ENCODE measurements at places on chromosomes 3 and 15. TPM values are rescaled to one million over a fixed set of nuclear protein-coding genes. Genes with fewer than 3 reads are reported as not detected.

The ZNF662 gene
- 6.5 TPM for total RNA-seq

The CPNE9 gene
- not detected for total RNA-seq

The FGD5 gene
- total RNA-seq, result 1.2 TPM

The MYRIP gene
- total RNA-seq, result 20.6 TPM

The WDR93 gene
- total RNA-seq, result not detected

The SLC2A2 gene
- total RNA-seq, result not detected

The TAMM41 gene
- 22.9 TPM for total RNA-seq

The TRAIP gene
- total RNA-seq, result 7.0 TPM

The CTXND1 gene
- total RNA-seq, result 0.58 TPM

The SLC12A1 gene
- total RNA-seq, result not detected

The CADPS gene
- 8.3 TPM for total RNA-seq

The SLC28A2 gene
- total RNA-seq, result 7.2 TPM

The SLC12A8 gene
- 31.7 TPM for total RNA-seq

The RARRES1 gene
- total RNA-seq, result 2.6 TPM

The SCAMP5 gene
- total RNA-seq, result 1.8 TPM

GRCh38 chr3:187359798-187360486 lies 8.2 kb upstream of the RTP4 start:
- DNase-seq, result no peak

DNA sequence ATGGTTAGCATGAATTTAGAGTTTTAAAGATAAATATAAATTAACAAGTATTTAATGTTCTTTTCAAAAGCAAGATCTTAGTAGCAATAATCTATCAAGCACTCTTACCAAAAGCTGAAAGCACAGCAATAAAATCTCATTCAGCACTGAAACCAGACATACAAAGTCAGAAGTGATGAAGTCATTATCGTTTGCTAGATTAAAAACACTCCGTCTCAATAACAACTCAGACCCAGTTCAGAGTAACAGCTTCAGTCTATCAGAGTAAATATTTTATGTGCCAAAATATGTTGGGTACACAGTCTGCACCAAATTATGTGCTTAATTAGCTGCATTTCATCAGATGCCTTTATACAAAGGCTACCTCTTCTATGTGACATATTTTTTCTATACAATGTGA lies 41.6 kb downstream of the CPA3 start:
- DNase-seq, result no peak

DNA sequence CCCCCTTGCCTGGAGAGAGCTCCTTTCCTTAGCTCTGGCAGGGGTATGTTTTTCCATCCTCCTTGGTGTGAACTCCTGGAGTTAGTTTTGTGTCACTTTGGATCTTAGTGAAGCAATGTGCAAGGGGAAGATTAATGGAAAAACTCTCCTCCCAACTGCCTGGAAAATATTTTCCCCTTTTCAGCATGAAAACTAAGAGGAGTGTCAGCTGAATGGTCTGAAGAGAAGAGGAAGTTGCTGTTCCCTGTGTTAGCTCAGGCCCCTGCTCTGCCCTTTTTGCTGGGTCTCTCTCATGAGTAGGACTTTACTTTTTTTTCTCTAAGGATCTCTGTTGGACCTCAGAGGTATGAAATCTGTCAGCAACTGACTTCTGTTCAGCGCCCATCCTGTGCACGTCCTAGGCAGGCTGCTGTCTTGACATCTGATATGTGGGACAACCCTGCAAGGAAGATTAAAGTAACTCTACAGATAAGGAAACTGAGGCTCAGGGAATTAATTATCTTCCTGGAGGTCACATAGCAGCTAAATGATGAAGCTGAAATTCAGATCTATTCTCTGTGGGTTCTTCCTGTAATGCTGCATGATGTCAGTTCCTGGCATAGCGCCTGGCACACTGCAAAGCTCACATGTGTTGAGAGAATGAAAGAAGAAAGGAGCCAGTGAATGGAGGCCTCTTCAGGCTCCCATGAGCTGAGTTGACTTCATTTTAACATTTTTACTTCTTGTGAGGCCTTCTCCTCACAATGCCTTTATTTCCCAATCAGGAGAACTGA lies 109.7 kb upstream of the GALNT15 start:
- DNase-seq, result no peak

GRCh38 chr3:127849368-127849767 lies 27.1 kb upstream of the MGLL start:
- no peak for DNase-seq

DNA sequence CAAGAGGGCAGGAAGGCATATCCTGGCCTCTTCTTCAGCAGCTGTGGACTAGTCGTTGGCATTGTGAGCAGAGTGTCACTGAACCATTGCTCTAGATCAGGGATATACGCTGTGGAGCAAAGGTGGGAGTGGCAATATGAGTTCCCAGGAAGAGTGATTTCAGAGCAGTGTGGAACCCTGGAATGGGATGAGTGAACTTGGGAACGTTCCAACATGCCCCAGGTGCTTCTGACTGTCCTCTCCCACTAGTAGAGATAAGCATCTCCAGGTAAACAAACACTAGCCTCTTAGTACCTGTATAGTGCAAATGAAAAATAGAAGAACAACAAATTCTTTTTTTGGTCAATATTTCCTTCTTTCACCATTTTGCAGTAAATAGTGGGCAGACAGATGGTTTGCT lies 123.6 kb upstream of the VEPH1 start:
- no peak for DNase-seq

DNA sequence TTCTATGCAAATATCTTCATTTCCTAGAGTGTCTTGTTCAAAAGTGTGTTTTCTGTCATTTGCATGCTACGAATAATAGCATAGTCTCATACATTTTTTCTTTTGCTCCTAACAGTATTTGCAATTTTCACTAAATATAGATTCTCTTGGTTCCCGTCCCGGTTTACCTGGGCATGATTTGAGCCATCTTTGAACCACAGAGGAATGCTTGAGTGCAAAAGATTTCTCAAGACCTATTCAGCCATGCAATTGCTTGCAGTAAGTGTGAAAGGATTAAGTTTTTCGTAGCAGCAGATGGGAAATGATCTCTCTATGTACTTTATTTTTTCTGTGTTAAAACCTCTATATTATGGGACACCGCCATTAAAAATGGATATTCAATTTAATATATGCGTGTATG lies 733.0 kb downstream of the ZPLD1 start:
- DNase-seq, result no peak

- DNase-seq, result no peak
These were observed 31.4 kb downstream of the ANKRD28 start for GRCh38 chr3:15766406-15766805.

DNA sequence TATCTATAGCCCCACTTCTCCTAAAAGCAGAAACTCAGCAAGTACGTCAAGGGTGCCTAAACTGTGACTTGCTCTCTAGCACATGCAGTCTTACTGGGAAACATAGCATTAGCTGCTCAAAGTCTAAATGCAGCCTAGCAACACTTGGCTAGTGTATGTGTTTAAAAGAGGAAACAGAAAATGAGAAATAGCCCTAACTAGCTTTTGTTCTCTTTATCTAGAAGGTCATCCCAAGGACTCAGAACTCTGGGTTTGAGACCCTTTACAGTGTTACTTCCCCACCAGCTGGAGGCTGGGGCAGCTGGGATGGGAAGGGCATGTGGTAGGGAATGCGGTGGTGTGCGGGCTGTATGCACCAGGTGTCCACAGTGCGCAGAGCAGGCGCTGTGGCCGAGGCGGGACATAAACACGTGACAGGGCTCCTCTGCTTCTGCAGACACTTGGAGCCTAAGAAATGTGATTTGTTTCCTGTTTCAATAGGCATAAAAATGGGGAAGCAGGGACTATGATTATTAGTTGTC lies 13.3 kb downstream of the ETV5 start:
- peak; percentile 39 for DNase-seq

- DNase-seq, result no peak
These were observed 264.3 kb upstream of the DNAJC19 start for GRCh38 chr3:181253796-181254195.

GRCh38 chr3:161821591-161821990 lies 325.0 kb downstream of the OTOL1 start:
- DNase-seq, result no peak

GRCh38 chr15:67836134-67836455 lies 3.8 kb downstream of the RNU6-1 start:
- DNase-seq, result no peak

- DNase-seq, result no peak
These were observed 41.0 kb downstream of the TAMM41 start for GRCh38 chr3:11805716-11806115.

DNA sequence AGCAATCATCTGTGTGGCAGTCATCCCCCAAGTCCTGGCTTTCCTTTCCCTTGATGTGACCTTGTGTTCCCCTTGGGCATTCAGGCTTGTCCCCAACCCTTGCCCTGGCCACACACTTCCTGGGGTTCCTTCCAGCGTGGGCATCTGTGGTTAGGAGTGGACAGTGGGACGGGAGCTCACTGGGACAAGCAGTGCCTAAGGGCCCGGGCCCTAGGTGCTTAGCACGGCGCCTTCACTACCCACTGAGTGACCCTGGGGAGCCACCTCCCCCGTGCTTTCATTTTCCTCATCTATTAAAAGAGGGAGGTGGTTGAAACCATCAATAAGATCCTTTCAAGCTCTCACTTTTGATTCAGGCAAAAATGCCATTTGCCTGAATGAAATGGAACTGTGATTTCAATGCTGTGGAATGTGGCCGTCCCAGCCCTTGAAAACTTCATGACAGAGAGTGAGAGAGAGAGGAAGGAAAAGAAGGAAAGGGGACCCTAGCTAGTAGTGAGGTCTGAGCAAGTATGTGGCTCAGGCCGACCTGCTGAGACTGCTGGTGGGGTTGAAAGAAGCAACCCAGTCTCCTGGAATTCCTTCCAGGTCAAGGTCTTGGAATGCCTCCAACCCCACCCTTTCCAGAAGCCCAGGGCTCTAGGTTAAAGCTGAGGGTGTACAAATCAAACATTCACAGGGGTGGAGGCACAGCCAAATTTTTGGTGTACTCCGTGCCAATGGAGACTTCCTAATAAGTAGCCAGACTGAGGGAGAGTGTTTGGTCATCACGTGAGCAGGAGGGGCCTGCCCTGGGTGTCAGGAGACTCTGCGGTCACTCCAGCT lies 302.9 kb downstream of the TLE3 start:
- peak; percentile 59 for DNase-seq

DNA sequence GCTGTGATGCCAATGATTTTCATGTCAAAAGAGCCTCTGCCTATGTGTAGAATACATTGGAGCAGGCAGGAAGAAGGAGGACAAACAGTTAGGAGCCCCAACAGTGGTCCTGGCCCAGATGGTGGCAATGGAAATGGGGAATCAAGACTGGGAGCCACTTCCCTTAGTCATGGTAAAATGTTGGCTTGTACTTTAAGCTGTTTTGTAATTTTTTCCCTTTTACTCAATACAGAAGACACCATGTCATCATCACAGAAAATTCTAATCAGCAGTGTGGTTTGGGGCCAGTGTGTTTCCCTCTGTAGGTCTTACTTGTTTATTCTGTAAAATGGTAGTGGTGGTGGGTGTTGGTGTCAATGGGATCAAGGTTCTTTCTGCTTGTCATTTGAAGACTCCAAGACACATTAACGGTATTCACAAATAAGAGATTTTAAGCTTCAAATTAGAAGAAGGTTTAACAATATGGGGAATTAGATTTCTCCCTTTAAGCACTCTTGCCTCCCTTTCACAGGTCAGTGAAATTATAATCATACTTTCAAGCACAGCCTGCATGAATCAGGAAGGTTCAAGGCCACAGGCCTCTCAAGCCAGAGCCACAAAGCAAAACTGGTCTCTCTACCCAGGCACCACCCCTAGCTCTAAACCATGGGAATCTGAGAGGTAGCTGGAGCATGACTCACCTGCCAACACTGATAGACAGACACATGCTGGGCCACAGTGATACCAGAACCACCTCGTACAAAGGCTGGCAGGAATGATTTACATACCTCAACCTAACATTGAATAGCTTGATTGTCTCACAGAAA lies 24.9 kb downstream of the SIAH2 start:
- peak; percentile 72 for DNase-seq

DNA sequence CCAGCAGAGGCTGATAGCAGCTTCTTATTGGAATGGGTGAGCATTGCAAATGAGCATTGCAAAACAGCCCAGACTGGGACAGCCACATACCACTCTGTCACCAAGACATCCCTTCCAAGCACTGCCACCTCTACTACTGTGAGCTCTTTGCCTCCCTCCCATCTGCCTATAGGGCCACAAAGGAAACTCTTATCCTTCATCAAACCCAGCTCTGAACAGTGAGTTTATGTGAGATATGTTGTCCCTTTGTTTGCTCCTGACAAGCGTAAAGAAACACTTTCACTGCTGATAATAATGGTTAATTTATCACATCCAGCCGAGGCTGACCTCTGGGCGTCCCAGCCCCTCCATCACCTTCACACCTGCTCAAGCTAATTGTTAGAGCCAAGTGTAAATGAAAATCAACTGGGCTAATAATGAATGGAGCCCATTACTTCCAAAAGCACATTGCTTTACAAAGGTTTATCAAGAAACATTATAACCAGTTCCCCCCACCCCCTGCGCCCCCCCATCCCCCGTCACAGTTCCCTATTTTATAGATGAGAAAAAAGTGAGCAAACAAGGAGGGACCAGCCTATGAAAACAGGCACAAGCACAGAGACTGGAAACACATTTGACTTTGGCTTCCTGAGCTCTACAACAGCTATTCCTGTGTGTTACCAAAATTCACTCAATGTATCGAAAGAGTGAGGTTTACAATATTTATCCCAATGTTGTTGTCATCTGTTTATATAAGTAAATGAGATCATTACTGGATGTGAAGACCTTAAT lies 146.3 kb downstream of the ANXA2 start:
- DNase-seq, result no peak

DNA sequence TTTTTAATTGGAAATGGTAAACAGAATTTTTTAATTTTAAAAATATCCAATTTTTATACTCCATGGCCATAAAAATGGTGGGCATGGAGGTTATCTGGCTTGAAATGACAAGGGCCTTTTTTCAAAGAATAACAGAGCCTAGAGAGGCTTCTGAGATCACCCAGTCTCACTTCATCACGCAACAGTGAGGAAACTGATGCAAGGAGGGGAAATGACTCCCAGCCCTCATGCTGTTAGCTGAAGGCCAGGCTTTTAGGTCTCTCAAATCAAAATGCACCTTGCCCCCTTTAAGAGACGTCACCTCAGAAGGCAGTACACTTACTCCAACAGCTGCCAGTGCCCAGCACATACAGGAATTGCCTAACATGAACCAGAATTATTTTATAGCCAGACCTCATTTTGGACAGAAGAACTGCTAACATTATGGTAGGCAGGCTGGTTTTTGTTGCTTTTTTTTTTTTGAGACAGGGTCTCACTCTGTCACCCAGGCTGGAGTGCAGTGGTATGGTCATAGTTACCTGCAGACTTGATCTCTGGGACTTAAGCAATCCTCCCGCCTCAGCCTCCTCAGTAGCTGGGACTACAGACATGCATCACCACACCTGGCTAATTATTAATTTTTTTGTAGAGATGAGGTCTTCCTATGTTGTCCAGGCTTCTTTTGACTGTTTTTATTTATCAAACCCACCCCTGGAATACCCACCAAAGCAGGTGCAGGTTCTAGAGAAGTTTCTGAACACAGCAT lies 9.1 kb downstream of the RAB43 start:
- no peak for DNase-seq

GRCh38 chr3:143604402-143605185 lies 243.7 kb downstream of the SLC9A9 start:
- peak; percentile 20 for DNase-seq

- no peak for DNase-seq
These were observed 58.7 kb downstream of the RPN1 start for GRCh38 chr3:128591738-128592426.
